ENCODE measurements at places on chromosomes 12 and 14.

- no peak for DNase-seq
Observed at GRCh38 chr12:132167611-132168310, 23.5 kb downstream of the NOC4L start.

- DNase-seq = no peak
Observed at GRCh38 chr12:130619385-130620001, 96.6 kb downstream of the RIMBP2 start.

GRCh38 chr12:16174282-16174681 is 103.2 kb downstream of the SLC15A5 start:
- DNase-seq = no peak

DNA sequence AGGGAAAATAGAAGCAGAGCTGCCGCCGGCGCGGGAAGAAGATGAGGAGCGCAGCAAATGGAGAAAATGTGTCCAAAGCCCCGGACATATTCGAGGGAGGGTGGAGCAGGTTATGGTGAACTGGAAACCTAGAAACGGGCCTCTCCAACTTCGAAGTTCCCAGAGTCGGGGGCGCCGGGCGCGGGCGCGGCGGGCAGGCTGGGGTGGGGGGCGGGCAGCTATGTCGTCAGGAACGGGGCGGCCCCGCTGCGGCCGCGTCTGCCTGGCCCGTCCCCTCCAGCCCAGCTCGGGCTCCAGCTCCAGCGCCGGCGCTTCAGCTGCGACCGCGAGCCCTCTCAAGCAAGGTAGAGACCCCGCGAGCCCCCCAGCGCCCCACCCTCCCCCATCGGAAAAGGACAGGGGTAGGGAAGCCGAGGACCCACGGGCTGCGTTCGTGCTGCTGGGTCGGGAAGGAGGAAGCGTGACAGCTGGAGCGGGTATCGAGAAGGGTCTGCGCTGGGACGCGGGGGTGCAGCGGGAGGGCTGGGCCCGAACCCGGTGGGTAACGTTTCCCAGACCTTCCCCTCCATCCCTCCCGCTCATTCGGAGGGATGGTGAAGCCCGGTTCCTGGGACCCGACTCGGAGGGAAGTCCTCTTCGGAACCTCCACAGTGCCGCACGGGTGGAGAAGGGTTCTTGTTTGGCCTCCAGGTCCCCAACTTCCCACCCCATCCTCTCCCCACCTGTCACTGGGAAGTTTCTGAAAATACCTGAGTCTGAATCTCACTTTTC is 1.0 kb downstream of the DGKA start:
- DNase-seq = peak; percentile 93

GRCh38 chr14:64926398-64926995 is 12.2 kb downstream of the CHURC1 start:
- DNase-seq = no peak

DNA sequence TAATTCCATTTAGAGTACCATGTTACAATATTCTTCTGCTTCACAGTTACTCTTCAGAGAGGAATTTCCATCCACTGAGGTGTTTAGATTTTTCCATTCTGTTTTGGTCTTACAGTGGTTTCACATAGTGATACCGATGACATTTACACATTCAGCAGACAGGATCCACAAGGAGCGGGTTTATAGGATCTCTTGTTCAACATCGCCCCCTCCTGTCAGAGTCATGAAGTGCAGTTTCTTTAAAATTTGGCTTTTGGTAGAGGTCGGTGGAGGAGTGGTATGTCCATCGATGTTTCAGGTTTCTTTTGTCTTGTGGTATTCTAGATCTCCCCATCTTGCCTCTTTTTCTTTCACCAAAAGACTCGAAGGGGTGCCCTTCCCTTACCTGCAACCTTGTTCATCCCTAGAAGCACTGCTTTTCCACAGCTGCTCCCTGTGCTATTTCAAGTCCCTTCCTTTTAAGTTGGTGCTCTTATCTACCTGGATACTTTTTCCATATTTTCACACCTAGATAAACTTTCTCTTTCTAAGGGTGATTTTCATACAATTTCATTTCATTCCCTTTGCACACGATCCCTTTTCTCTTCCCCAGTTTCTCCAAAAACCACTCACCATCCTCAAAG is 181.3 kb downstream of the ITPR2 start:
- peak; percentile 79 for DNase-seq

DNA sequence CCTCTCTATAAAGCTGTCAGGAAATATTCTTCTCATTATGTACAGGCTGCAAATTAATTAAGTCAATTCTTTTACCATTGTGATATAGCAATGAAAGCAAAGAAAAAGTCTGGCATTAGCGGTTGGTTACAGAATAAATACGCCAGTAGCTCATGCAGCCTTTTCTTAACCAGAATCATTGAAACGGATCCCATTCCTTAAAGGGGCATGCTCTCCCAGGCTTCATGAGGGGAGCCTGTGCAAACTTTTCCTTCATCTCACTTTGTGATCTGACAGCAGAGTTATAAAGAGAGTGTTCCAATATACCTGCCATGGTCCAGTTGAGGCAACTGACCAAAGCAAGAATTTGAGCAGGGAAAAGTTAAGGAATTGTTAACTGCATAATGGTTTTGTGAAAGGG is 337.7 kb downstream of the EMP1 start:
- no peak for DNase-seq
